Left ventricle myocardium superior (tissue), 1 donor: ENCODE measurements at places on chromosomes 11 and 22. TPM values are rescaled to one million over a fixed set of nuclear protein-coding genes. Genes with fewer than 3 reads are reported as not detected.

DNA sequence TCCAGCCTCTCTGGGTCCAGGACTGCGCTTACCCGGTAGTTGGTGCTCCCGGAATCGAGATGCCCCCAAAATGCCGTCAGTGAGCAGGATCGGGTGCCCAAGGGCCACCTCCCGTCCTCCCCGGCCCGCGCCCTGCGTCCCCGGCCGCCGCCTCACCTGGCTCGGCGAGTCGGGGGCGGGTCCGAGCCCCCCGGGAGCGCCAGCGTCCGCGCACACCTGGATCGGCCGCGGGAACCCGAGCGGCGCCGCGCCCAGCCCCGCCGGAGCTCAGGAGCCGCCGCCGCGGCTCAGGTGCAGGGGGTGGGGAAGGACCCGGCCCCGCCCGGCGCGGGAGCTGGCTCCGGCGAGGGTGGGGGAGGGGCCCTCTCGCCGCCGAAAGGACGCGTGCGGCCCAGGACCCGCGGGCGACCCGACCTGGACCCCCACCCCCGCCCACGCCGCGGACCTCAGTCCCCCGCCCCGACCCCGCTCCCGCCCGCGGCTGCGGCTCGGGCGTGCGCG, at the start of gene SHANK2:
TSS of gene SHANK2 (minus strand) at position 309 of the 501 bp plus-strand sequence. CDS start 105,251 bp downstream, outside the sequence.
- DNase-seq, result no peak

DNA sequence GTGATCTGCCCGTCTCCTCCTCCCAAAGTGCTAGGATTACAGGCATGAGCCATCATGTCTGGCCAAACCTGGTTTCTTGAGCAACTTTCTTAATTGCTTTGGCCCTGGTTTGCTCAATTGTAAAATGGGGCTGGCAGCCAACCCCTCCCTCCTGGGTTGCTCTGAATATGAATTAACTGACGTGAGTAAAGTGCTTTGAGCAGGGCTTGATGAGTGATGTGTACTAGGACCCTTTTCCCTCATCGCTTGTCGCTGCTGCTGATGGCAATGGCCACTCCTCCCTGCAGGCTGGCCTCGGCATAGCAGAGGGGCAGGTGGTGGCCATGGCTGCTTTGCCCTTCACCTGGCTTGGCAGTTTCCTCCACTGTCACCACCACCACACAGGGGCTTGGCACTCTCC, 41.5 kb downstream of the RNF141 start:
- DNase-seq, result no peak

- DNase-seq, result no peak
These were observed 78.5 kb downstream of the SPON1 start for GRCh38 chr11:14041040-14041439.

DNA sequence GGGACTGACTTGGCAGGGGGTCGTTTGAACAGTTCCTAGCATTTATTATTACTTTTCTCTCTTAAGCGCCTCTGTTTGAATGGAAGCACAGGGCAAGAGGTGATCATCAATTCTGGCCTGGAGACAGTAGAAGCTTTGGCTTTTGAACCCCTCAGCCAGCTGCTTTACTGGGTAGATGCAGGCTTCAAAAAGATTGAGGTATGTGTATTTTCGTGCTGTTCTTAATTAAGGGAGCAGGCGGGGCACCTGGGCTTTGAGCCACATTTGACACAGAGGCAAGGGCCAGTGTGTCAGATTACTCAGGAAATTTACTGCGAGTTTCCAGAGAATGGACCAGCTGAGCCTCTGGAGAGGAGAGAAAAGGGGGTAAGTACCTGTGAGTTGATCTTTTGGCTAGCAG, 102.4 kb upstream of the SORL1-AS1 start:
- DNase-seq, result no peak

- DNase-seq, result no peak
These were observed 25.7 kb upstream of the CTR9 start for GRCh38 chr11:10725114-10725906.

DNA sequence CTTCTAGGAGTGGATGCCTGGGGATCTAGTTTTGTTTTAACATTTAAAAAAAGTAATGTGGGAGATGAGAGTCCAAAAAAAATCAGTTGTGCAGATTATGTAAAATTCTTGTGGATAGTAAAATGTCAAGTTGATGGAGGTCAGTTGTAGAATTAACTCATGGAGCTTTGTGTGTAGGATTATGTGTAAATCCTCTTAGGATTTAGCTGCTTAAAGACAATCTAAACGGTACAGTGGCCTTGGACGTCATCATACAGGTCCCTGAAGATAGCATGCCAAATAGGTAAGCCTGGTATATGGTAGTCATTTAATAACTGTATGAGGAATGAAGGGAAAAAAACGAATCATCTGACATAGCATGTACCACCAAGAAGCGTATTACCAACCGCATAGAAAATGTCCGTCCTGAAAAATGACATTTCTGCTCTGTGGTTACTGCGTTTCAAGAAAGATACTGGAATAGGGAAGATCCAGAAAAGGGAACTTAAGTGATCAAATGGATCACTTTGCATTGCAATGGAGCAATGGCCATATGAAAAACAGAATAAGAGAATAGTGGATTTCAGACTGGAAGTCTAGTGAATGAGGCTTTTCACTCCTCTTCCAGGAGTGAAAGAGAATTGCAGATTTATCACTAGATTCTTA, 61.3 kb downstream of the BCL2L13 start:
- DNase-seq, result no peak

DNA sequence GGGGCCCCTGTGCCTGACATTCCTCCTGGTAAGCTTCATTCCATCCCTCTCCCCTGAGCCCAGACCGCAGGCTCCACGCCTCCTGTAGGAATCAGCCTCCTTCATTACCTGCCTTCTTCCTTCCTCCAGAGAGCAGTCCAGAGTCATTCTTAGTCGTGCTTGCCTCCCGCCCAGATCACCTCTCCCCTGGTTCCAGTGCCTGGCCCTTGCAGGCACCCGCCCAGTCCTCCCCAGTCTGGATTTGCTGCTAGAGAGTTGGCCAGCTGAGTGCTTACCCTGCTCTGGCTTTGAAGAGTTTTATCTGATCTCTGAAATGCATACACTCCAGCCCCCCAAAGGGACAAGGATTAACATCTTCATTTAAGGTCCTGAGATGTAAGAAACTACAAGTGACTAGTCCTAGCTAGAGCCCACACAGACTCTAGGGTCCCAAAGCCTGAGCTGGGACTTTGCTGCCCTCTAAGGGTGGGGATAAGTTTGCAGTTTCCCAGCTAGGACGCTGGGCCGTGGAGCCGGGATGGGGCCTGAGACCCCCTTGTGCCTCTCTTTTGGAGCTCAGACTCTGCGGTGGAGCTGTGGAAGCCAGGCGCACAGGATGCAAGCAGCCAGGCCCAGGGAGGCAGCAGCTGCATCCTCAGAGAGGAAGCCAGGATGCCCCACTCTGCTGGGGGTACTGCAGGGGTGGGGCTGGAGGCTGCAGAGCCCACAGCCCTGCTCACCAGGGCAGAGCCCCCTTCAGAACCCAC, 1.6 kb downstream of the NR1H3 start:
- DNase-seq, result no peak

DNA sequence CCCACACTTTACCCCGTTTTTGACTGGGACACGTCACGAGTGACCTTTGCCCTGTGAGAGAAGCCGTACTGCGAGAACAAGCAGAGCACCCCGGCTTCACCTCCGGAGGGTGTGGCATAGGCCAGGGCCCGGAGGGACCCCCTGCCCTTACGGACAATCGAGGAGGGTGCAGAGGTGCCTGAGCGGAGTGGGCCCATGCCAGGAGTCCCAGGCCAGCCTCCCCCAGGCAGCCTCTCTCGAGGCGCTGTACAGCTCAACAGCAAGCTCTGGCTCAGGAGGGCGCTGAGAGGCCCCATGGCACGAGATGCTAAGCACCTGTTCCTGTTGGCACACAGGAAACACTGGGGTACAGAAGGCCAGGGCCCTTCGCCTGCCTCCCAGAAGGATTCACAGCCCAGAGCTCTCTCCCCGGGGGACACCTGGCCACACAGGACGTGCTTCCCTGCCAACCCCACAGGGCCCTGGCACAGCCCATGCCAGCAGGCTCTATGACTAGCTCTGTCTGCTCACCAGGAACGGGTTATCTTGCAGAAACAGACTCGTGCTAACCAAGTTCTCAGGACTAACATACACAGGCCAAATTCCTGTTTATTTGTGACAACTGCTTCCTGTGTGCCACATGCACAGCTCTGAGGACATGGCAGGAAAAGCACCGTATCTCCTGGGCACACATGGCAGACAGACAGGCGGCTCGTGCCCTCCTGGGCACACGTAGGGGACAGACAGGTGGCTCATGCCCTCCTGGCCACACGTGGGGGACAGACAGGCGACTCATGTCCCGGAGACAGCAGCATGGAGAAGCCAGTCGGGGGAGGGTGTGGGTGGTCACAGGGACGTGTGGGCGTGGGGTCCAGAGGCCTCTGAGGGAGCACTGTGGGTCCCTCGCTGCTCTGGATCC, 11.6 kb downstream of the TOLLIP start:
- DNase-seq, result peak; percentile 59

- DNase-seq, result peak; percentile 81
These were observed 111.8 kb downstream of the MICAL2 start for GRCh38 chr11:12222055-12222792.

DNA sequence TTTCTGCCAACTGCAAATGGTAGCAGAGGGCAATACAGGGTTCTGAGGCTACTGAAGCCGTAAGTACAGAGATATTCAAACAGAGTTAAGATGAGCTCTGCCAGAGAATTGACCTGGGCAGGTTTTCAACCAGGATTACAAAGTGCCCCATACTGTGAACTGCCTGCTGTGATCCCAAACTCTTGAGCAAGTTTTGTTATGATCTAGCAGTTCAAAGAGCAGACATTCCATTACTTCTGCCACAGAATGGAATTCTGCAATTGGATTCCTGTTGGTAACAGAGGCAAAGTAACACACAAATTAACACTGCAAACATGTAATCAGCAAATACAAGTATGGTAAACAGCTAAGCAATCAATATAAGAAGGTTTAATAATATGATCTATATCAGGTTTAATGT, 31.2 kb downstream of the ALG9 start:
- no peak for DNase-seq

DNA sequence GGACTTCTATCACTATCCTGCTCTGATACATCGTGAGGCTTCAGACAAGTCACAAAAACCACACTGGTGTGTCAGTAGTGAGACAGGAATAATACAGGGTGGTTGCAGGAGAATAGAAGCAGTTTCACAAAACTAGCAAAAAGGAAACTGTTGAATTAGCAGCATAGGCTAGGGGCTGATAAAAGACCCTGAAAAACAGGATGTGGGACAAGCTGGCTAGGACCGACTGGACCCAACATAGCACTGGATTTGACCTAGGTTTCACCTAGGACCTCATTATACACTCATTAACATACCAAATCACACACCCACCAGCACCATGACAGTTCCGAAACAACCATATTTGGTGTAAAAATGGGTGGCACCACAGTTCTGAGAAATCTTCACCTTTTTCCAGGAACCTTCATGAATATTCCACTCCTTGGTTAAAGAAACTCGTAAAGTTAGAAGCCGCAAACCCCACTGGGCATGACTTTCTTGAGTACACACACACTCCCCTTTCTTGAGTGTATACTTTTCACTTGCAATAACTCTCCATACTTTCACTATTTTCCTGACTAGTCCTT, 76.2 kb downstream of the SLC1A2 start:
- no peak for DNase-seq

- DNase-seq, result peak; percentile 59
These were observed 5.7 kb downstream of the TSKU start for GRCh38 chr11:76788661-76789442.

GRCh38 chr11:7170431-7170830, 81.3 kb upstream of the SYT9 start:
- DNase-seq, result no peak

- DNase-seq, result no peak
These were observed 66.7 kb upstream of the NECTIN1 start for GRCh38 chr11:119795690-119796089.

DNA sequence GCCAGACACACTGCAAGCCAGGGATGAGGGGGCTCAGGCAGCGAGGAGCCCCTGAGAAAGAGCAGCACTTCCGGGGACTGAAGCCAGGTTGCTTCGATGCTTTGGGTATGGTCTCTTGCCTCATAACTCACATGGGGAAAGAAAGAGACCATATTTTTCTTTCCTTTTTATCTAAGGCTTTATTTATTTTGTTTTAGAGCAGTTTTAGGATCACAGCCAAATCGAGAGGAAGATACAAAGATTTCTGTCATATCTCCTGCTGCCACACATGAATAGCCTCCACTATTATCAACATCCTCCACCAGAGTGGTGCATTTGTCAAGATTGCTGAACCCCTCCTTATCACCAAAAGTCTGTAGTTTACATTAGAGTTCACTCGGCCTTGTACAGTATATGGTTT, 24.3 kb upstream of the ADSL start:
- no peak for DNase-seq

- DNase-seq, result peak; percentile 69
These were observed 599 bp downstream of the SIK3 start for GRCh38 chr11:117097389-117098268.

DNA sequence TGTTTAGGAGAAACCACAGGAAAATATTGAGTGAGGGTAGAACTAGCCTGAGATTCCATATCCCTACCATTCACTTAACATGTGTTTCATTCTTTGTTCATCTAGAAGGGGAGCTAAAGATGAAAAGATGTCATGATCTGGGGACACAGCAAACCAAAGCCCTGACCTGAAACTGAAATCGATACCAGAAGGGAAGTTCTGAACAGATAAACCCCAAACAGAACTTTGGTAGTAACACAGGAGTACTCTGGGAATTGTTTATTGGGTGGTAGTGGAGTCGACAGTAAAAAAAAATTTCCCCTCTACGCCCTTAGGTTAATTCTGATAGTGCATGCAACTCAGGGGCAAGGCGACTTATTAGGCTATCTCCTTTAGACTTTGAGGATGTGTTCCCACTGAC, 27.2 kb downstream of the OR2AT4 start:
- DNase-seq, result no peak

DNA sequence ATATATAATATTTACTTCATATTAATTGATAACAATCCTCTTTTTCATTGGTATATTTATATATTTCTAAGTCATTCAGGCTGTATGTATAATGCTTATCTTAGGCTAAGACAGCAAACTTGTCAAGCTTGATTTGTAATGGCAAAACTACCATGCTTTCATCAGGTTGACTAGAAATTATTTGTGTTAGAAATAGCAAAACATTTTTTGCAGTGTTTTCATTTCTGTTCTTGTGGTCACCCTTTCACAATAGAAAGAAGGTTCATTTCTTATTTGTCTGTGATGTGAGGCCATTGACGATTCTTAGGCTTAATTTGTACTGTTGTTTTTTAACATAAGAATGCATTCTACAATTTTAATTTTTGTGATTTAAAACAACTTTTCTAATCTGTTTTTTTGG, 197.6 kb downstream of the TMEM135 start:
- DNase-seq, result no peak

- DNase-seq, result no peak
These were observed 100.0 kb upstream of the GRAMD1B start for GRCh38 chr11:123330071-123330470.

MLC1 gene
- total RNA-seq, result 0.10 TPM

AGBL2 gene
- total RNA-seq, result 0.25 TPM

SMTNL1 gene
- not detected for total RNA-seq

KRTAP5-3 gene
- total RNA-seq, result not detected

SEPTIN3 gene
- 0.22 TPM for total RNA-seq

GGTLC3 gene
- total RNA-seq, result not detected

GAB4 gene
- total RNA-seq, result not detected

SEC14L2 gene
- 0.82 TPM for total RNA-seq

ACTN3 gene
- total RNA-seq, result not detected

LRRC32 gene
- total RNA-seq, result 30.8 TPM

TEX12 gene
- not detected for total RNA-seq

SIK3 gene
- total RNA-seq, result 31.9 TPM

DBX1 gene
- not detected for total RNA-seq

PLA2G3 gene
- total RNA-seq, result not detected

NOX4 gene
- 1.5 TPM for total RNA-seq

CHEK1 gene
- 1.5 TPM for total RNA-seq

MAP6 gene
- 5.4 TPM for total RNA-seq

LIMK2 gene
- 8.6 TPM for total RNA-seq
